Stimulated activated CD4-positive, alpha-beta T cell treated with anti-CD3 and anti-CD28 coated beads, Interleukin-4, amount 100 ng/mL, for 1 hour (primary cell): ENCODE measurements at places on chromosomes 6 and 20.

DNA sequence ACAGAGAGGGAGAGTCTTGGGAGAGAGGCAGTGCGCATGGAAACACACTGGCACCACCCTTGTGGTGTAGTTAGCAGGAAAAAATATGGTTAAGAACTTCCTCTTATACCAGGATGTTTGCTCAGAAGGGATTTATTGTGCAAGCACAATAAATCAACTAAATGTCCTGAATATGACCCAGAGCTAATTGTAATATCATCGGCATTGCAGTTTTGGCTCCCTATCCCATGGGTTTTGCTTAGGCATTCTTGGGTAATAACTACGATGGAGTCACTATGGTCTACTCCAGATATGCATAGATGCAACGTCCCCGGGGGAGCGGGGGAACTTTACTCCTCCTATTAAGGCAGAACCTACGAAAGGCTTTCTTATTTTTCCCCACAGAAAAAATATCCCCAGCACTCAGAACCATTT lies 751.6 kb downstream of the EYS start:
- DNase-seq, result no peak

- no peak for DNase-seq
Measured at GRCh38 chr6:19333936-19334335, 503.2 kb upstream of the ID4 start.

DNA sequence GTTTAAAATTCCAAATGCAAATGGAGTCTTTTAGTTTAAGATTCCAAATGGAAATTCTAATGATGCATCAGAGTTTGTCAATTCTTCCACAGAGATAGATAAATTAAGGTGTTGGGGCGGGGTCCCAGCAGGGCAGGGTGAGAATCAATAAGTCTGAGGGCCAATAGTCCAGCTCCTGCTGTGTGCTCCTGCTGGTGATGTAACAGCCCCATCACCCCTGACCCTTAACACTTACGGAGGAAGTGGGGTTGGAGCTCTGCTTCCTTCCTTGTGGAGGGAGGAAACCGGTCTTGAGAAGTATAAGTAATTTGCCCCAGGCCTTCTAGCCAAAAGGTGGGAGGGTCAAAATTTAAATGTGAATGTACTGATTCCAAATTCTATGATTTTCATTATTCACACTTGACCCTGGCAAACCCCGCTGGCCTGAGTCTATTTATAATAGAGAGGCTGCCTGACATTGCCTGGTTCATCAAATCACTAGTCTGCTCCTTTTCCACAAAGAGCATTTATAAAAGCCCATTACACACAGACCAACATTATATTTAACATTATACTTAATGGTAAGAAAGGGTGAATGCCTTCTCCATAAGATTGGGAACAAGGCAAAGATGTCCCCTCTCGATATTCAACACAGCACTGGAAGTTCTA lies 17.2 kb downstream of the ZBTB2 start:
- no peak for DNase-seq

DNA sequence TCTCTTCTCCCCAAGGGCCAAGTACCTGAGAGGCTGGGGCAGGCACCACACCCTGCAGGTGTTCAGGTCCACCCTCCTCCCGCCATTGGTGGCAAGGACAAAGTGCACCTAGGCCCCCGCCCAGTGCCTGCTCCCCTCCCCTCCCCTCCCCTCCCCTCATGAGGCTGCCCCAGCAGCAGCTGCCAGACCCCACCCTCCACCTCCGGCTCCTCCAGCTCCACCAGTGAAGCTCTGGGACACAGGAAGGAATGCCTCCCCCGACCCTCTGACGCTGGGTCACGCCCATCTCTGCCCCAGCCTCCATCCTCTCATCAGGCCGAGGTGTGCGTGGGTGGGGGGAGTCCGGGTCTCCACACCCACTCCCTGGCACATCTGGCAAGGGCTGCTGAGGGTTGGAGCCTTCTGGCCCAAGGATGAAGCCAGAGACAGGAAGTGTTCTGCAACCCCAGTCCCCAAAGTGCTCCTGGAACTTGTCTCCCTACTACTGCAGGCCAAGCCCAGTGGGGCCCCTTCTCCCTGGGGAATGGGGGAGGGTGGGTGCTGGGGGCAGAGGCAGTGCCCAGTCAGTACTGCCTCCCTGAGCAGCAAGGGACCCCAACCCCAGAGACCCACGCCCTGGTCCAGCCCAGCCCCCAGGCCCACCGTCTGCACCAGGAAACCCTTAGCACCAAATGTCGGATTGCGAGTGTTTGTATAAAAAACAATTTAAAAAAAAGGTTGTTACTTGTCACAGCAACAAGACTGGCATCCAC lies 1.6 kb upstream of the UCKL1 start:
- peak; percentile 61 for DNase-seq

GRCh38 chr20:60573003-60573680 lies 614.9 kb downstream of the CDH26 start:
- no peak for DNase-seq

DNA sequence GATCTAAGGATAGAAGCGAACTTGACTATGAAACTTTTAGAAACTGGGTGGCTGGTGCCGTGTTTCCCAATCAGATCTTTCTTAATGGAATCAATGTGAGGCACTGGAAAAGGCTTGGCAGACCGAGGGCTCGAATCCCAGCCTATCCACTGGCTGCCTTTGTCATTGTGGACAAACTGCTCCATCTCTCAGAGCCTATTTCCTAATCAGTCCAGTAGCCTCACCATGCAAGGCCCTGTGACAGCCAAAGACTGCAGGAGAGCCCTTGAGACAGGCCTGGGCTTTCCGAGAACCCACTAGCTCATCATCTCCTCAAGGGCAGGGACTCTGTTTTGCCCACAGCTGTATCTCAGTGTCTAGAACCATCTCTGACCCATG lies 43.4 kb downstream of the SPDEF start:
- DNase-seq, result no peak

DNA sequence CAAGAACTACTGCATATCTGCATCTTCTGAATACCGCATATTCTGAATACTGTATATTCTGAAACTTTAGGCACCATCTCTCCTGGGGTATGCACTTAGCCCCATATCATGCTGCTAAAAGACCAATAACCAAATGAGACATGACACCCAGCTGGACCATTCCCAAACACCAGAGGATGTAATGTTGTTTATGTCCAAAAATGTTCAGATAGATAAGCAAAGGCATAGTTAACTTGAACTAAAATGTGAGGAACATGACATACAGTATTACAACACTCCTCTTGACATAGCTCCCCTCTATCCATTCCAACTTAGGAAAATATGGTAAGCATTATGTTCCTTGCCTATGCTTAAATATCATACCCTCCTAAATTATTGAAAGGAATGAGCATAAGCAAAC lies 127.3 kb downstream of the TENT5A start:
- DNase-seq, result no peak

DNA sequence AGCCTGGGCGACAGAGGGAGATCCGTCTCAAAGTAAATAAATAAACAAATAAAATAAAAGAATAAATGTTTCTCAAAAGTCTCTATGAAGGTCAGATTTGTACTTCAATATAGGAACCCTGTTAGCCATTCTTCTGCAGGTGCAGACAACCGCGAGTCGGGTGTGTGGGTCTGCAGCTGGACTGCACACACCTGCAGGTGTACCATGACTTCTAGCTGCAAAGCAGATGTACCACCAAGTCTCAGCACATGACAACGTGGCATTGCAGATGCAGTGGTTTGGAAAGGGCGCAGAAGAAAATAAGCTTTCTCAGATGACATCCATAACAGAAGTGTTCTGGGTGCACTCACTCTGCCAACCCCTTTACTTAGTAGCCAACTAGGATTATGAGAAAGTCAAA lies 239.7 kb downstream of the ATXN1 start:
- DNase-seq, result no peak

DNA sequence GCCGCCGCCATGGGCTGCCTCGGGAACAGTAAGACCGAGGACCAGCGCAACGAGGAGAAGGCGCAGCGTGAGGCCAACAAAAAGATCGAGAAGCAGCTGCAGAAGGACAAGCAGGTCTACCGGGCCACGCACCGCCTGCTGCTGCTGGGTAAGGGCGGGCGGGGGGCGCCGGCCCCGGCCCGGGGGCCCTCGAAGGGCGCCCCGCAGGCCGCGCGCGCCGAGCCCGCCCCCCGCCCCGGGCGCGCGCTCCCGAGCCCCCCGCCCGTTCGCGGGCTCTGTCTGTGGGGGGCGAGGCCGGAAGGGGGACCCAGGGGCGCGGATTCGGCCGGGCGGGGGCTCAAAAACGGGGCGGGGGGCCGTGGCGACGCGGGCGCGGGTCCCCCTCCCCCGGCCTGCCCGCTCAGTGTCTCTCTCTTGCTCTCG lies 39.2 kb downstream of the GNAS start:
- peak; percentile 46 for DNase-seq

GRCh38 chr6:118377711-118378414 lies 170.2 kb upstream of the PLN start:
- no peak for DNase-seq

- DNase-seq, result no peak
Measured at GRCh38 chr6:53989504-53989903, 121.7 kb upstream of the MLIP start.
